ENCODE measurements at places on chromosomes 7 and 10. TPM values are rescaled to one million over a fixed set of nuclear protein-coding genes. Genes with fewer than 3 reads are reported as not detected.

Gene CDC14C
- under 0.01 TPM for total RNA-seq

Gene TFR2
- under 0.01 TPM for total RNA-seq

Gene SPDYE16
- not detected for total RNA-seq

Gene VWA2
- not detected for total RNA-seq

Gene CTBP2
- total RNA-seq = 74.2 TPM

Gene C10orf88
- total RNA-seq = 16.4 TPM

- DNase-seq = no peak
Measured at GRCh38 chr7:74586258-74587175, 71.0 kb upstream of the GTF2I start.

GRCh38 chr10:28812384-28813372 lies 135.4 kb downstream of the BAMBI start:
- DNase-seq = no peak

- DNase-seq = no peak
Measured at GRCh38 chr10:29725133-29725720, 90.5 kb upstream of the SVIL start.

DNA sequence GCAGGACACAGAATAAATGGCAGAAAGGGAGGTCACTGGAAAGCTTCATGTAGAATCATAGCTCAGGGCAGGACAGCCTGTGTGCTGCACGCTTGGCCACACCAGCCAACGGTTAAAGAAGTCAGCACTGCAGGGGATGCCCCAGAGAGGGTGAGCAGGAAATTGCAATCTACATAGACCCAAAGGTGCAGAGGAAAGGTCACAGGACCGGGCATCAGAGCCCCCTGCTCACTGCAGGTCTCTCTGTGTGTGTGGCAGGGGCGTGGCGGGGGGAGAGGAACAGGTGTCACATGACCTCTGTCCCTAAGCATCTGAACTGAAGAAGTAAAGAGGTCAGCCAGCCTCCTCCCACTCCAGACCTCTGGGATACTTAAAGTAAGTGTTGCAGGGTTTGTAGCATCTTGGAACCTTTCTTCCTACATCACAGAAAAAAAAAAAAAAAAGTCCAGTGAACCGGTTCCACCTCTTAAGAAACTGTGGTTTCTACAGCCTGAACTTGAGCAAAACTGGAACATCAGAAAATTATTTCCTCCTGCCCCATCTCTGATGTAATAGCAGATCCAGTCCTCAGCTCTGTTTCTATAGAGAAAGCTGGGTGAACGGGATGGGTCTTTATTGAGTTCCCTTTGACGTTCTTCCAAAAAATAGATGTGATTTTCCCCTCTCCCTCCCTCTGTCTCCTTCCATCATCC lies 64.3 kb downstream of the RGS10 start:
- DNase-seq = no peak

GRCh38 chr7:467856-468545 lies 51.6 kb downstream of the PDGFA start:
- no peak for DNase-seq

DNA sequence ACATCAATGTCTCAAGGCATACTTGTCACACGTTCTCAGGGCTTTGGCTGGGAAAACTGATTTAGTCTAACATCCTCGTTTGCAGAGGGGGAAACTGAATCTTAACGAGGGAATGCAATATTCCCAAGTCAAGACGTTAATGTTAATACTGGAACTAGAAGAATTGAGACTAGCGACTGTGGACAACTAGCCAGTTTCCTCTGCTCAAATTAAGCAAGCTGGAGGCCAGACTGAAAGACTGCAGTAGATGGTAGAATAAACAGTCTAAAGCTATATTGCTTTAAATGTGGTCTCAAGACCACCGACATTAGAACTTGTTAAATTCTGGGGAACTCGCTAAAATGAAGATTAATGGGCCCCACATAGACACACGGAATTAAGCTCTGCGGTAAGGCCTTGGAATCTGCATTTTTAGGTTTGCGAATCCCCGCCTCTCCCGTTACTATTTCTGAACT lies 639 bp upstream of the TFAM start:
- DNase-seq = no peak

GRCh38 chr10:67923551-67923950 lies 39.1 kb downstream of the SIRT1 start:
- no peak for DNase-seq

GRCh38 chr10:112333452-112333851 lies 40.5 kb upstream of the ACSL5 start:
- no peak for DNase-seq

- DNase-seq = no peak
Measured at GRCh38 chr7:30247541-30248401, 36.6 kb upstream of the ZNRF2 start.

DNA sequence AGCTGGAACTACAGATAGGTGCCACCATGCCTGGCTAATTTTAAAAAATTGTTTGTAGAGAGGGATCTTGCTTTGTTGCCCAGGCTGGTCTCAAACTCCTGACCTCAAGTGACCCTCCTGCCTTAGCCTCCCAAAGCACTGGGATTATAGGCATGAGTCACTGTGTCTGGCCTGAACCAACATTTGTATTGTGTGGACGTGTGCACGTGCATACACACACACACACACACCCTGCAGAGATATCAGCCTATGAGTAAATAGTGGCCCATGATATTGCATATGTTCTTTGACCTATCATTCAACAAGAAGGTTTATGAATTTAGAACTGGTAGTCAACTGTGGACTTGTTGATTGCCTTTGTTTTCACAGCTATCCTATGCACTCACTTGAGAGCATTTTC lies 161.6 kb downstream of the BAMBI start:
- DNase-seq = peak; percentile 12

DNA sequence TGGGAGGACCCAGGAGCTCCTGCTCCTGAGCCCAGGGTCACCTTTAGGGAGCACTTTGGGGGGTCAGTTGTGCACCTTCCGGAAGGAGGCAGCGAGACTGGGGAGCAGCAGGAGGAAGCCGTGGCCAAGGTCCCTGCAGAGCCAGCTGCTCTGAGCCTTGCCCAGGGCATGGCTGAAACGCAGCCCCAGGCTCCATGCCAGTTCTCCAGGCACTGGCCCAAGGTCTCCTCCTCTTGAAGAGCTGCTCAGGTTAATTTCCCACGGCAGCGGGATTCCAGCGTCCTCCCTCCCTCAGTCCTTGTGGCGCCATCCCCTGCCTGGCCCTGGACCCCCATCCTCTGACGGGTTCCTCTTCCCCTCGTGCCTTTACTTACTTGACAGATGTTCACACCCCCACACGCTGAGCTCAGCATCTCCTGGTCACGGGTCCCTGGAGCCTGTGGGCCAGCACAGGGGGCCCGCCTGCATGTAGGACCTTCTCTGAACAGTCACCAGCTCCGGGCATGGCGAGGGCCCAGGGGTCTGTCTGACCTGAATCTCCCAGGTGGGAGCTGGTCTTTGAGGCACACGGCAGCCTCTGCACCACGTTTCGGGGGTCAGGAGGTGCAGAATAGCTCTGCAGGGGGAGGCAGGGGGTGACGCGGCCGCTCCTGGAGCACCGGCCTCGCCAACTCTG lies 16.7 kb upstream of the CFAP46 start:
- DNase-seq = no peak

DNA sequence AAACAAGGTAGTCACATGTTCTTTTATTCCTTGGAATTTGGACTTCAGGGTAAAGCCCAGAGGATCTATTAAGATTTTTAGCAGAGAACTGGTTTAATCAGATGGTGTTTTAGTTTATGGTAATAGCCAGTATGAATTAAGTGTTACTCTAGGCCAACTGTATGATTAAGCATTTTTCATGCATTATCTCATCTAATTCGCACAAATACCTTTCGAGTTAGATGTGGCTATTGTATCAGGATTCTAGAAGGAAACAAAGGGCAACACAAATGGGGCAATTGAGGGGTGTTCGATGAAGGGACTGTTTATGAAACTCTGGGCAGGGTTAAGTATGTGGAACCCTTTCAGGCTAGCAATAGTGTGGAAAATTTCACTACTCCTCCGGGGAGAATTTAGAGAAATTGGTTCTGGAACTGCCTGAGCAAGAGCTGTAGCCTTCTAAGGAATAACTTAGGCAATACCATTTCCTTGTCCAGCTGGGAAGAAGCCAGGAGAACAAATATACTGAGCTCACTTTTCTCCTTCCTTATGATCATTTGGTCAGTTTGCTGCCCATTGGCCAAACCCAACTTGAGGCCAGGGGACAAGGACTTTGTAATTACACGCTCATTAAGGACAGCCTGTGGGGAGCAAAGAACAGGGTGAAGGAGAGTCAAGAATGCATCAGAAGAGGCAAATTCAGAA lies 319.0 kb upstream of the FZD1 start:
- DNase-seq = peak; percentile 61

DNA sequence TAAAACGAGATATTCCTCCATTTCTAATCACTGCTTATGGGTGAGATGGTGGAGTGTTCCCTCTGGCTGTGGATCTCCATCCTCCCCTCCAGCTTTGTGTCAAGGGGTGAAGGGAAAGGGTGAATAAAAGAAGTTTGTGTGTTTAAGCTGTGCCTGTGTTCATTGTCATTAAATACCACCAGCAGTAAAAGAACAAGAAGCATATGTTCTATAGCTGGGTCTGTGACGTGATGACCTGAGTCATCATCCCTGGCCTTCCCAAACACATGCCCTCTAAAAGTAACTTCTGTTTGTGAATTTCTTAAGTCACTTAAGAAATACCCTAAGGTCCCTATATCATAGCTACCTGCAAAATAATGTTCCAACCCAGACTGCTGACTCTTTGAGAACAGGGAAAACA lies 104.9 kb downstream of the PPP1R17 start:
- peak; percentile 72 for DNase-seq

DNA sequence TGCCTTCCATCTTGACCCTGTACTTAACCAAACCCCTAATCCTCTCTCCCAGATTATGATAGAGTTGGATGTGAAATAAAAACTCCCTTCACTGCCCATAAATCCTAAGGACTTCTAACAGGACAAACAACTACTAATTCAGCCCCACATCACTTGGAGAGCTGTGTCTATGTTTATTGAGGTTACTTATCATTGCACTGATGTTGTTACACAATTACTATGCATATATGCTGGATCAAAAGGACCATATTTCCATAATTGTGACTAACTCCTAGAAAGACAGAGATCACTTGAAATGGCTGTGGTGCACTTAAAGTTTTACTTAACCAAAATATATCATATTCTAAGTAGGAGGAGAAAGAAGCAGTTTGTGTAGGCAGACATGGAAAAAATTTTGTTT lies 144.9 kb upstream of the AGK start:
- no peak for DNase-seq

GRCh38 chr10:113666682-113667252 lies 2.9 kb upstream of the NRAP start:
- peak; percentile 60 for DNase-seq

- DNase-seq = no peak
Measured at GRCh38 chr10:132066186-132066585, 440 bp downstream of the JAKMIP3 start.

DNA sequence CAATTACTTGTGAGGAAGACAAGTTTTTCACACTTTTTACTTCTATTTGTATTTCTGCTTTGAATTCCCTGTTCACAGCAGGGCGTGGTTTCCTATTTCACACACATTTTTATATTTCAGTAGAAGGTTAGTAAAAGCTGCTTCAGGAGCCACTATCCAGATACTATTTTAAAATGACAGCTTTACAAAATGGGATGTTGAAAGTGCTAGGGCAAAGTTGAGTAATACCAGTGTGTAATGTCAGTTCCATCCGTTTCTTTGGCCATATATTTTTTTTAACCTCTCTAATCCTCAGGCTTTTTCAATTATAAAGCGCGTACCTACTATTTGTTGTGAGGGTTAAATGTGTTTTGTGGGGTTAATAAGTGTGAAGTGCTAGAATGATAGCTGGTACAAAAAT lies 276.6 kb downstream of the GPR158 start:
- DNase-seq = no peak

DNA sequence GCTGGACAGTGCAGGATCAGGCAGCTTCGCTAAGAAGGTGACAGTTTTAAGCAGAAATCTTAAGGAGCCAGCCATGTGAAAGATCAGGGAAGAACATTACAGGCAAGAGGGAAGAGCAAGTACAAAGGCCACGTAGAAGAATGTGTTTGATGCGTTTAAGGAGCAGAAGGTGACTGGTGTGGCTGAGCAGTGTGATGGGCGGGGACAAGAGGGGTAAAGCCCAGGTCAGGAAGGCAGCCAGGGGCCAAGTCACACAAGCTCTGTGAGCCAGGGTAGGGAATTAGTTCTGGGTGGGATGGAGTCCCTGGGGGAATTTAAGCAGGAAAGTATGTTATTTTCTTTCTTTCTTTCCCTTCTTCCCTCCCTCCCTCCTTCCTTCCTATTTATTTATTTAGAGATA lies 166.9 kb downstream of the SH3PXD2A start:
- DNase-seq = no peak

GRCh38 chr10:97738616-97739015 lies 1.7 kb downstream of the ZFYVE27 start:
- no peak for DNase-seq

DNA sequence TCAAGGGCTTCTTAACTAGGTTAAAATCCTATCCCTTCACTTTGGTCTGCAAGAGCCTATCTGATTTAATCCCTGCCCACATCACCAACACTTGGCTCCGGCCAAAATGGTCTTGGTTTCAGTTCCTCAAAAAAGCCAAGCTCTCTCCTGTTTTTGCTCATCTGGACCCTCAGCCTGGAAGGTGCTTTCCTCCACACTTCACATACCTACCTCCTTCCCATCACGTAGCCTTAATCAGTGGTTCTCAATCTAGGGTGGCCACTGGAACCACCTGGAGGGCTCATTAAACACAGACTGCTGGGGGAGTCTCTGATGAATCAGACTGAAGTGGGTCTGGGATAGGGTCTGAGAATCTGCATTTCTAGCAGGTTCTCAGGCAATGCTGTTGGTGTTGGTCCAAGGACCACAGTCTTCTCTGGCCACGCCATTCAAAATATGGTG lies 227.0 kb upstream of the AOAH start:
- DNase-seq = no peak

DNA sequence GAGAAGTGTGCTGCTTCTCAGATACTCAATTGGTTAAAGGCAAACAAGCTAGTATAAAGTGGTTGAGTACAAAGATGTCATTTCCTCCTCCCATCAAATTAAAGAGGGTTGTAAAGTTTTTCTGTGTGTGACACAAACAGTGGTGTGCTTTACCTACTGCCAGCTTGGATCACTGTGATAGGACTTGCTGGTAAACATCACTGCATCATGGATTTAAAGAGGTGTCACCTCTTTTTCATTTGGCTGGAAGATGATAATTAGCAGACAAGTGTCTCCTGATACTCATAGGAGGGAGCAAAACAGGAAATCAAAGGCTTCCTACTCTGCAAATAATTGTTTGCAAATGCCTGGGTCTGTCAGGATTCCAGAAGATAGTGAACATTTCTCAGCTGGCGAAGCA lies 200.5 kb downstream of the MDFIC start:
- no peak for DNase-seq

GRCh38 chr7:105621617-105622016 lies 40.3 kb upstream of the EFCAB10 start:
- DNase-seq = peak; percentile 52

GRCh38 chr7:149723795-149724495 lies 49.4 kb downstream of the ZNF467 start:
- no peak for DNase-seq

Measured in IMR-90 (cell line).